ENCODE measurements at places on chromosomes 16 and 17. TPM values are rescaled to one million over a fixed set of nuclear protein-coding genes. Genes with fewer than 3 reads are reported as not detected.

TP53TG3F gene
- not detected for total RNA-seq

NUFIP2 gene
- 74.3 TPM for total RNA-seq

DRC3 gene
- total RNA-seq, result 0.43 TPM

NEUROD2 gene
- total RNA-seq, result not detected

NPTX1 gene
- total RNA-seq, result 6.1 TPM

LDHD gene
- total RNA-seq, result 0.35 TPM

RSAD1 gene
- total RNA-seq, result 34.0 TPM

EVI2A gene
- total RNA-seq, result 39.3 TPM

SLC35B1 gene
- total RNA-seq, result 73.9 TPM

PIRT gene
- total RNA-seq, result not detected

HSD17B2 gene
- total RNA-seq, result not detected

GRAPL gene
- 2.8 TPM for total RNA-seq

SMIM36 gene
- not detected for total RNA-seq

RASD1 gene
- total RNA-seq, result 3.0 TPM

KRT23 gene
- not detected for total RNA-seq

C16orf46 gene
- total RNA-seq, result 0.91 TPM

ASGR1 gene
- total RNA-seq, result 1.5 TPM

CLUH gene
- total RNA-seq, result 49.7 TPM

SLC16A6 gene
- total RNA-seq, result 8.7 TPM

MYH8 gene
- not detected for total RNA-seq

RNF222 gene
- total RNA-seq, result 0.07 TPM

MSL1 gene
- total RNA-seq, result 115 TPM

KRT14 gene
- total RNA-seq, result not detected

PPP4C gene
- total RNA-seq, result 114 TPM

BCKDK gene
- 21.6 TPM for total RNA-seq

Measured in activated T-cell treated with anti-CD3 and anti-CD28 coated beads, Interleukin-2, amount 50 U/mL, for 72 hours (primary cell).